ENCODE measurements at places on chromosomes 2 and 18.

DNA sequence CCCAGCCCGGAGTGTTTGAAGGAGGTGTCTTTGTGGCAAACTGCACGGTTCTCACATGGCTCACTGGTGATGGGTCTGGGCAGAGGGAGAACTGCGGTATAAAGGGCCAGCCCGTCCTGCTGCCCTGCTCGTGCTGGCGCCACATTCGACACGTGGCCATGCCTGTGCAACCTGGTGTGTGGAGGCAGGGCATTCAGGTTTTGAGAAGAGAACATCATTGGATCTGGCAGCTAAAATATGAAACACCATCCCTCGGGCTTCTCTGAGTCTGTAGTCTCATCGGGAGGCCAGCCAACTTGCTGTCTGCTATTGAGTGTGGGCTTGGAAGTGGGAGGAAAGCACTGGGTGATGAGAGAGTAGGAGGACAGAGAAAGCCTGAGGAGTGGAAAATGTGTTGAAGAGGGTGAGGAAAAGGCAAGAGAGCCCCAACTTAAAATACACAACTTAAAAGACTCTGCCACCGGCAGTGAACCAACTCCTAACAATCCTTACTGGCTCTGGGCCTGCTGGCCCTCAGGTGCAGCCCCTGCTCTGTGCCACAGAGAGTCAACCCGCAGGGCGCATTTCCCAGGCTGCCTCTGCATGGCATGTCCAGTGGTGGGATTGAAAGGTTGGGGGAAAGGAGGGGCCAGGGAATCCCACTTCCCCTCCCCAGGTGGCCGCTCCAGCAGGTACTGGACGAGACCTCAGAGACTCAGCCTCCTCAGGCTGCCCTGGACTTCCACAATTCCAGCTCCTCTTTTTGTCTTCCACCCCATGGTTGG, 112.7 kb upstream of the DLX2 start:
- no peak for DNase-seq

- DNase-seq, result no peak
Measured at GRCh38 chr2:385061-385460, 97.2 kb upstream of the ALKAL2 start.

DNA sequence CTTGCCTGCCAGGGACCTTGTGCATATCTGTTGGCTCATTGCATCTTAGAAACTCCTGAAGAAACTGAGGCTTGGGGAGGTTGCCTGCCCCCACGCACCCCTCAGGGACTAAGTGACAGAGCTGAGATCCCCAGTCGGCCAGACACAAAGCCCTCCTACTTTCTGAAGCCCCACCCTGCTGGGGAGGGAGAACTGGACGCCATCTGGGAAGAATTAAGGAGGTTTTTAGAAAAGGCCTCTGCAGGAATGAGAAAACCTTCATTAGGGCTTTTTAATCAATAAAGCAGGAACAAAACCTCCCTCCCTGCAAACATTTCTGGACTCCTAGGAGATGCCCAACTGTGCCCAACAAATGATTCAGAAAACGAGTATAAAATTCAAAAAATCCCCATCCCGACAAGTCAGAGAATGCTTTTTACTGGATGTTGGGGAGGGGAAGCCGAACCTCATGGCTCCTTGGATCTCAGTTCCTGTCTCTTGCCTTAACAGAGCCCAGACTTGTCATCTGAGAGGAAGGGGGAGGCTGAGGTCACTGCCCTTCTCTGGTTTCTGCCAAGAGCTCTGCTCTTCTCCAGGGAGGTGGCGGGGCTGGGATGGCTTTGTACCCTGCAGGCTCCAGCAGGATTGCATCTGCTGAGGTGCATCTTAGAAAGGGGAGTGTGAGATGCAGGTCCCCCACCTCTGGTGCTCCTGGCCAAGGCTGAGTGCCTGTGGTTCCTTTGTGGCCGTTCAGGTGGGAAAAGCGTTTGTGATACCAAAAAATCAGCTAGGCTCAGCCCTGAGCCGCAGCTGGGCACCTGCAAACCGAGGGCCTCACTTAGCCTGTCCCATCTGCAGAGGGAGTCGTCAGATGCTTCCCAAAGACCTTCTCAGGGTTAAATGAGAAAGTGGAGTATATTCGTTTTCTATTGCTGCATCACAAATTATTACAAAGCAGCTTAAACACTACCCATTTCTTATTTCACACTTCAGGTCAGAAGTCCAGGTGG, 142.4 kb downstream of the ZFP36L2 start:
- no peak for DNase-seq

DNA sequence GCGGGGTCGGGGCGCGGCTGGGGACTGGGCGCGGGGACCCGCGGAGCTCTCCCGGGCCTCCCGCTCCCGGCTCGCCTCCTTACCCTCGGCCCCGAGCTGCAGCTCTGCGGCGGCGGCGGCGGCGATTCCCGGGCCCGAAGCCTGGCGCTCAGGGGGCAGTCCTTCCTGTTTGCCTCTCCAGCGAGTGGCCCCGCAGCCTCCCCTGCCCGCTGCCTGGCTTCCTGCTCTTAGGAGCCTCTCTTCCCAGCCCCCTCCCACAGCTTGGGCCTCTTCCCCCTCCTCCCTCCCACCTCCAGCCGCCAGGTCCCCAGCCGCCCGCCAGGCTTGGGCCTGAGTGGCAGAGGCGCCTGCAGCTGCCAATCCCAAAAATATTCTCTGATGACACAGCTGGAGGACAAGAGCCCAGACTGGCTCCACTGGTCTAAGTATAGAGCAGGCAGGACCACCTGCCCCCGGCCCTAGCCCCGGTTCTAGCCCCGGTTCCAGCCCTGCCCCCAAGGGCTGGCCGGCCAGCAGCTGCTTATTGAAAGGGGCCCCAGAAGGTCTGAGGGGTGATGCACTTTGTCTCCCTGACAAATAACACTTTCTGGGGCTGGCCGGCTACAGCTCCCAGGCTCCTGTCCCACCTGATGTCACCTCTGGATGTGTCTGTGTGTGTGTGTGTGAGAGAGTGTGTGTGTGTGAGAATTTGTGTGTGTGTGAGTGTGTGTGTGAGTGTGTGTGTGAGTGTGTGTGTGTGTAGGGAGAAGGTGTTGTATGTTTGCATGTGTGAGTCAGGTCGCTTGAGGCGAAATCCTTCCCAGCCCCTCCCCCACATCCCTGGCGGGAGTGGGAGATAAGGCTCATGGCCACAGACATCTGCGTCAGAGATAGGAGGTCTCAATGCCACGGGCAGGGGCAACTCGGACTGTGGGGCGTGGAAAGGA, at the start of gene OBSL1:
Gene OBSL1 (minus strand): TSS at position 229 of the 926 bp plus-strand sequence. CDS start 307 bp downstream, outside the sequence.
- DNase-seq, result no peak

- no peak for DNase-seq
Measured at GRCh38 chr2:241258505-241259280, 56.8 kb downstream of the HDLBP start.

DNA sequence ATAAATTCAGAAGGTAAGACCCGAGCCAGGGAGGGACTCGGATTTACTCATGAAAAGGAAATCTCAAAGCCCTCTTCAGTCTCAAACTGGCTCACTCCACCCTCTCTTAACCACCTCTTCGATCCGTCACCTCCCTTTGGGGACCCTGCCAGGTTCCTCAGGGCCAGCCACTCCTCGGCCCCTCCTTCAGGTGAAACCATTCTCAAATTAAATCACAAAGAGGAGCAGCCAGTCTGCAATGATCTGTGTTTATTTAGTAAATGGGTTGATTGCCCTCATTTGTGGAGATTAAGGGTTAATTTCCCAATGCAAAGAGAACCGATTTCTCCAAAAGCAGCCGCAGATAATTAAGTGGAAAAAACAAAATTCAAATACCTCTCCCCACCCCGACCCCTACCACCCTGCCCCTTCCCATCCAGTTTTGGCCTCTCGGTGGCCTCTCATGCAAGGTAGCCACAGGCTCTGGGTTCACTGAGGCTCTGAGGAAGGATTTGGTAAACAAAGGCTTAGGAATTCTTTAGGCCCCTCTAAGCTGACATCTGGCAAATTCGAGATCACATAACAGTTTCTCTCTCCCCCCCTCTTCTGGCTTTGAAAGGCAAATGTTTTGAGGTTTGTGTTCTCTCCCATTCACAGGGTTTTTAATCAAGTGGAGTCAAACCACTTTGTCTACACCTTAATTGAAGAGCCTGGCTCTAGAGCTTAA, 10.3 kb upstream of the FZD7 start:
- DNase-seq, result no peak

DNA sequence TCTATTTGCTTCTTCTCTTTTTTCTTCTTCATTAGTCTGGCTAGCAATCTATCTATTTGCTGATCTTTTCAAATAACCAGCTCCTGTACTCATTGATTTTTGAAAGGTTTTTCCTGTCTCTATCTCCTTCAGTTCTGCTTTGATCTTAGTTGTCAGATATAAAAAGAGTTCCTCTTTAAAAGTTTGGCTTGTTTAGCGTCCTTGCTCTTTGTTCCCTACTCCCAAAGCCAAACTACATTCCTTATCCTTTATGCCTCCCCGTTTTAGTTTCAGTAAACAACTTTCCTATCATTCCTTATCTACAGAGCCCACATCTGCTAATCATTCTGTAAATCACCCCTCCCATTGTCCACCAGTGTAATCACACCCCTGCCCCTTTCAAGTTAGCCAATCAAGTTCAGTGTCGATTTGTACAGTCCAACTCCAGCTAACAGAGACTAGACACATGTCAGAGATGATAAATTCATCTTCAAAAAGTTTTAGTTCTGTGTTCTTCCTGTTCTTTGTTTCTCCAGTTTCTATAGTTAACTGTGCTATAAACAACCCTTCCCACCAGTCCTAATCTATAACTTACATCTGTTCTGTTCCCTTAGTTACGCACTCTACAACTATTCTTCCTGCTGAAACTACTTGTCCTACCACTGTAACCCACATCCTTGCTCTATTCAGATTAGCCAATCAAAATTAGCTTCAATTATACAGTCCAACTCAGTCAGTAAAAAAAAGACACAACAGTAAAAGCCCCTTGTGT, 44.4 kb downstream of the TFPI start:
- no peak for DNase-seq

DNA sequence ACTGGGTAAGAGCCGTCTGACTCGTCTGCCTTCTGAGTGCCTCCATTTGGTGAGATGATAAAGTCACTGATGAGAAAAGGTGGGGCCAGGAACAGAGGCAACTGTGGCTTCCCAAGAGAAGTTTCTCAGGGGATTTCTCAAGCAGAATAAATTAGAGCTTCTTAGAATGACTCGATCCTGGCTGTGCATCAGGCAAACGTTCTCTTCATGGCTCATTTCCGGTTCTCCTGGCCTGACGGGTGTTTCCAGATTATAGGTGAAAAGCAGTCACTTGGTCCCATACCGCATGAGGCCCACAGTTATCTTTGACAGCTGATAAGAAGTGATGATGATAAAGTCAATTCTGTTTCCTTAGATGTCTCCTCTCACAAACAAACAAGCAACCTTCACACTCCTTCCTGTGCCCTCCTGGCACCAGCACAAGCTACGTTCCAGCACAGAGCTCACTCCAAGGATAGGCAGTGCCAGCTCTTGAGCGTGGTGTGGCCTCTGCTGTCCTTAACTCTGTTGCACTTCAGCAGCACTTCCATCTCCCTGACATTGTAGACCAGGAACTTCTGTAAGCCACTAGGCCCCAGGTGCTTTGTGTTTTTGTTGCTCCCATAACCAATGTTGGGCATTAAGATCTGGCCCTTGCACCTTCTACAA, 37.8 kb upstream of the KCNF1 start:
- no peak for DNase-seq

GRCh38 chr18:44637210-44638033, 43.3 kb upstream of the SETBP1 start:
- no peak for DNase-seq

DNA sequence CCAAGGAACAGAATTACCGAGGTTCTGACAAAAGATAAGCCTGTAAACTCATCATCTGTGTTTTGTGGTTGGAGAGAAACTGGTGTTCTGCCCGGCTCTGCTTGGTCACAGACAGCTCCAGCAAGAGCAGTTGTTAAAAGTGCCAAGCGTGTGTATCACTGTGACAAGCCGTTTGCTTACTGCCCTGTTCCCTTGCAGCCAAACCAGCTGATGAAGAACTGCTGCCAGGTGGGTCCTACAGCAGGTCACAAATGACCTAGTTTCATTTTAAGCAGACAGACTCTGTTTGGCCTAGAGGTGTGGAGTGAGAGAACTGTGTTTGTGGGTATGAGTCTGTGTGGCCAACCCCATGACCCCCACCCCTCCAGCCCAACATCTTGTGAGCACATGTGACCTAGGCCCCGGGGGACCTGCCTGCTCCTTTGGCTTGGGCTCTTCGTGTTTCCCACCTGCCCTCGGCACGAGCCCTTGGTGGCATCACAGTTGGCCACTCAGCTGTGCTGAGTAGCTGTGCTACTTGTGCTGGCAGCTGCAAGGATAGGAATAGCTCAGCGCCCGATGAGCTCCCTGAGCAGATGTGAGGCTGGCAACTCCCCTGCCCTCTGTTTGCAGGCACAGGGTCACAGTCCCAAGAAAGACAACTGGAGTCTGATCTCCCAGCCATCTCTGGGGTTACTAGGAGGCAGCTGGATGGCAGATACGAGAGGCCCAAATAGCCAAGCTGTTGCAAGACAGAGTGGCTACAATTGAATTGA, 9.7 kb downstream of the OXER1 start:
- DNase-seq, result no peak

DNA sequence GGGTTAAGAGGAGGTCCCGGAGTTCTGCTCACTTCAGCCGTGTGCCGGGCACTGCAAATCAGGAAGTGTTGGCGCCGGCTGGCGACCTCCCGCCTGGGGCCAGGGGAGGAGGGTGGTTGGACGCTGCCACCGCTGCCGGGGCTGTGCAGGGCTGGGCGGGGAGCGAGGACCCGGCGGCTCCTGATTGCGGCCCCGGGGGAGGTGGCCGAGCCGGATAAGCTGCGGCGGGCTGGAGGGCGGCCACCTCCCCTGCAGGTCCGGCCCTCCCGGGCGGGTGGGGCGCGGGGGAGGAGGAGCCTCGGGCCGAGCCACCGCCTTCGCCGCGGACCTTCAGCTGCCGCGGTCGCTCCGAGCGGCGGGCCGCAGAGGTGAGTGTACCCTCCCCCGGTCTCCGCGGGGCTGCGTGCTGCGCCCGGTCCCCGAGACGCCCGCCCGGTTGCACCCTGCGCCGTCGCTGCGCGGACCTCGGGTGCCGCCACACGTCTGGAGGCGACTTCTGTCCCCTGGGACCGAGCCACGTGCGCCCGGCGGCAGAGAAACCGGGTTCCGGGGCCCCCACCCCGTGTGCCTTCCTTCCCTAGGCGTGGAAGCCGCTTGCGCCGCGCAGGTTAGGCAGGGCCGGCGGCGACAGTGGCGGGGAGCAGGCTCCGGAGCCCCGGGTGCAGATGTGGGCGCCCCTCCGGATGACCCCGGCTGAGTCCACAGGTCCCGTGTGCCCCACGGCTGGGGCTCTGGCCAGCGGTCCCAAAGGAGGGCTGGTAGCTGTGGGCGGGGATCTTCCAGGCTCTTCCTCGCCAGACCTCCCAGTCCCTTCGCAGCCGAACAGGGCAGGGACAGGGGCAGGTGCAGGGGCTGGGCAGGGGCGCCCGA, at the start of gene STEAP3:
Gene STEAP3 (plus strand): TSS at position 314 of the 870 bp plus-strand sequence. CDS start 7,179 bp downstream, outside the sequence.
- no peak for DNase-seq

DNA sequence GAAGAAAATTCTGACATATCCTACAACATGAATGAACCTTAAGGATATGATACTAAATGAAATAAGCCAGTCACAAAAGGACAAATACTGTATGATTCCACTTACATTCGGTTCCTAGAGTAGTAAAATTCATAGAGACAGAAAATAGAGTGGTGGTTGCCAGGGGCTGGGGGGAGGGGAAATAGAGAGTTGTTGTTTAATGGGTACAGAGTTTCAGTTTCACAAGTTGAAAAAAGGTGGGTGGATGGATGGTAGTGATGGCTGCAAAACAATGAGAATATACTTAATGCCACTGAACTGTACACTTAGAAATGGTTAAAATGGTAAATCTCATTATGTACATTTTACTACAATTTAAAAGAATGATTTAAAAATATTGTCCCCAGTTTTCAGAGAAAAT, 53.3 kb upstream of the NFU1 start:
- no peak for DNase-seq

- no peak for DNase-seq
Measured at GRCh38 chr2:77018219-77018618, 504.0 kb downstream of the LRRTM4 start.

- DNase-seq, result no peak
Measured at GRCh38 chr2:3034856-3035255, 342.8 kb downstream of the EIPR1 start.

Data from T-cell (primary cell).